HepG2 (cell line): ENCODE measurements at places on chromosomes 3 and 15.

DNA sequence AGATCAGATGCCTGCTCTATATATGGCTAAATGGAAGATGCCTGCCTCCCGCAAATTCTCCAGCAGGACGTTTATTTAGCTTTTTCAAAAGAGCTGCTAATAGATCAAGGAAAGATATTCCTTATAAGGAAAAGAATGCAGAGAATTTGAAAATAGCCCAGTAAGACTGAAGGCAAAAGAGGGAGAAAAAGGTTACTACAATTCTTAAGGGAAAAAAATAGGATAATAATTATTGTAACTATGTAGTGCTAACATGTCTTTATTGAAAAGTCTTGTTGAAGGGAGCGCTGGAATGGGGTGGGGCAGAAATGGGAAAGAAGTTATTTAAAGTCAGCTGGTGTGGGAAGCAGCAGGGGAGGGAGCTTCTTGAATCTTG lies 2.9 kb downstream of the TPM1 start:
- no peak for DNase-seq

DNA sequence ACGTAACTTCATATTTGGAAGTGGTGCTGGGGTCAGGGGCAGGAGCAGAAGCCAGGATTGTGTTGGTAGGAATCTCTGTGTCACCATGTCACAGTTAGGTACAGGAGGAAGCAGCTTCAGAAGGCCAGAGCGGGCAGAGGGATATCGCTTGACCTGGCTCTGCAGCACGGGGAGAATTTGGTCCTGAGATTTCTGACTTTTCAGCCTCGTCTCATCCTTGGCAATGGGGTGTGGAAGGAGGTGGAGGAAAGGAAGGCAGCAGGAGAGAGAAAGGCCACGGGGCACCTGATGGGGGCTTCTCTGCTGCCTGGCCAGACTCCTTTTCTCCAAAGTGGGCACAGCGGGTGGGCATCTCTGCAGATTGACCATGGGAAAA lies 564 bp downstream of the IL16 start:
- no peak for DNase-seq

GRCh38 chr3:42733501-42734262 lies 31.1 kb upstream of the HHATL start:
- no peak for DNase-seq

GRCh38 chr15:72785841-72786240 lies 2.3 kb upstream of the ADPGK start:
- DNase-seq: no peak

DNA sequence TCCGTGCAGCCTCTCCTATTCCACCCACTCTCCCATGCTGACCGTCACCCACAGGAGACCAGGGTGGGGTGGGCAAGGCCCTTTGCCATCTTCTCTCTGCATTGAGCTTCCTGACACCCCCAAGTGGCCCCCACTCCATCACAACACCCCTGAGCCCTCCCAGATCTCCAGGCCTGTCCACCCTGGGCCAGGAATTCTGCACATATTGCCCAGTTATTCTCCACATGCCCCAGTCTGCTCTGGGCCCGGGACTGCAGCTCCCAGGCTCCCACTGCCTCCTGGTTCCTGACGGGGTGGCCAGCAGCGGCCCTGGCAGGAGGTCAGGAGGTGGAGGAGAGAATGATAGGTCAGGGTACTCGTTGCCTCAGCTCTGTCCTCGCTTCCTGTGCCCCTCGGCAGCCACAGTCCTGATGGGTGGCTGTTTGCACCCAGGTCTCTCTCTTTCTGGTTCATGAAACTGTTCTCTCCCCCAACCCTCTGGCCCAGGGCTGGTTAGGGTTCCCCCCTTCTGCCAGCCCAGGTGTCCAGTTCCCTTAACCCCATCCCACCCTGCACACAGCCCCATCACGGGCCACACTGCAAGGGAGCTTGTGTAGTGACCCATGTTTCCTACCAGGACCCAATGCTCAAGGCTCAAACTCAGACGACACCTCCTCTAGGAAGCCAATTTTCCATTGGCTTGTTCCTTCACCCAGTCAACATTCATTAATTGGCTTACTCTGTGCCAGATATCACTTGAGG lies 47.3 kb downstream of the IQSEC1 start:
- no peak for DNase-seq

DNA sequence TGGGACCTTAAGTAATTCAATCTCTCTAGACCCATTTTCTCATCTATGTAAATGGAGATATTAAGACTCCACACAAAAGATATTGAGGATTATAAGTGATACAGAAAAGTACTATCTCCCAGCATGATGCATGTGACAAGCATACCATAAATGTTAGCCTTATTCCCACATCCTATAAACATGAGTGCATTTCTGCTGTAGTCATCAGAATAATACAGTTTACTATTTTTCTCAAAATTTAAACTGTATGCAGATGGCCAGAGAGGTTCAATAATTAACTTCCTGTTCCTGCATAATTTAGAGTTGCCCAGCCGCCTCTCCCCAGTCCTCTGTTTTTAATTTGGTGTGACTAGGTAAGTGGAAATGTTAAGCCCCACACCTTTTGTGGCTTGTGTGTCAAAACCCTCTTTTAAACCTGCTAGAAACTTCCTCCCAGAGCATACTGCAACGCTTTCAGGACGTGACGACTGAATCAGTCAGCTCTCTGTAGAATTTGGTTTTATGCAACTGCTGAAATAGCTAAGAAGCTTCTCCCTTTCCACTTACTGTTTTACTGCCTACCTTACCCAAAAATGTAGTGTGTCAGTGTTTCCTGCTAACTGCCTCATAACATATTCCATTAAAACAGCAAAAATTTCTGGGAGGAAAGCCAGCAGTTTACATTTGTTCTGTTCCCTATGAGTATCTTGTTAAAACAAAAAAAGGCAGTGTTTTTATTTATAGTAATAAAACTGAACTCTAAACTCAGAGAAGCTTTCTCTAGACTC lies 1037.9 kb downstream of the EPHA3 start:
- DNase-seq: no peak

- no peak for DNase-seq
Observed at GRCh38 chr3:19547665-19548464, 386.2 kb downstream of the EFHB start.

- DNase-seq: peak; percentile 81
Observed at GRCh38 chr3:67540198-67540894, 114.1 kb downstream of the SUCLG2 start.

DNA sequence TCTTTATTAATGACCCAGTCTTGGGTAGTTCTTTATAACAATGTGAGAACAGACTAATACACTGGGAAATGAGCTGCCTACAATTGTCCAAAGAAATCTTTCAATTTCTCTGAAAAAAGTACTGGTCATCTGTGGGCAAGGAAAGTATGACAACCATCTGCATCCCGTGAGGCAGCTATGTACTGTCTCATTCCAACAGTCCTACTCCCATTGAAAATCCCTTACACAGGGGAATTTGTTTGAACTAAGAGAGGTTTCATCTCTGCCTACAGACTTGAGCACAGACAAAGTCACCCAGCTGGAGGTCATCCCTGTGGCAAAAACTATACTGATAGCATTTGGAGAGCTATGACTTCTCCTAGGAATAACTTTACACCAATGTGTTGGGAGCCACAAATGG lies 27.1 kb downstream of the SHC4 start:
- DNase-seq: no peak

- peak; percentile 77 for DNase-seq
Observed at GRCh38 chr3:48135552-48136495, 52.4 kb downstream of the CDC25A start.

GRCh38 chr3:183172051-183172639 lies 9.6 kb upstream of the LAMP3 start:
- no peak for DNase-seq

- DNase-seq: peak; percentile 73
Observed at GRCh38 chr3:10459954-10460754, 45.2 kb downstream of the ATP2B2 start.

GRCh38 chr3:44125882-44126281 lies 115.8 kb upstream of the TOPAZ1 start:
- no peak for DNase-seq

DNA sequence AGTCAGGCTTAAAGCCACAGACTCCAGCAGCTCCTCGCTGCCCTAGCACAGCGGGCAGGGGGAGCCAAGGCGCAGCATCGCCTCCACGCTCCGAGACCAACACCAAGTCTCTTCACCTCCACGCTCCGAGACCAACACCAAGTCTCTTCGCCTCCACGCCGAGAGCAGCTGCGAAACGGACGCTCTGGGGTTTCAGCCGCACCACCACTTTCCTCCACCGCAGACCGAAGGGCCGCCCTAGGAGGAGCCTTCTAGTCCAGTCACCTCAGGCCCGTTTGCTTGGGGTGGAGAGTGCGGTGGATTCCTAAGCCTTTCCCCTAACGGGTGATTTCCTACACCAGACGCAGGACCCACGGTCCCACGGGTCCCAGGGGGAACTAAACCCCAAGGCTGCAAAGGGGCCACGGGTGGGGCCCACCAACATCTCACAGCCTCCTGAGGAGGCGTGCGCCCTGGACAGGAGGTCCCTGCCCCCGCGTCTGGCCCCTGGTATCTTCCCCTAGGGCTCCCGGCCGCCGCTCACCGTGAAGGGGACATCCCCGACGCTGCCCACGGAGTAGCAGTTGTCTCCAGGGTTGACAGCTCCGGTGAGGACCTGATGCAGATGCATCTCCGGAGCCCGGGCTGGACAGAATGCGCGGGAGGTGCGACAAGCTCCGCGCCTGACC lies 501 bp downstream of the DMXL2 start:
- DNase-seq: peak; percentile 7

DNA sequence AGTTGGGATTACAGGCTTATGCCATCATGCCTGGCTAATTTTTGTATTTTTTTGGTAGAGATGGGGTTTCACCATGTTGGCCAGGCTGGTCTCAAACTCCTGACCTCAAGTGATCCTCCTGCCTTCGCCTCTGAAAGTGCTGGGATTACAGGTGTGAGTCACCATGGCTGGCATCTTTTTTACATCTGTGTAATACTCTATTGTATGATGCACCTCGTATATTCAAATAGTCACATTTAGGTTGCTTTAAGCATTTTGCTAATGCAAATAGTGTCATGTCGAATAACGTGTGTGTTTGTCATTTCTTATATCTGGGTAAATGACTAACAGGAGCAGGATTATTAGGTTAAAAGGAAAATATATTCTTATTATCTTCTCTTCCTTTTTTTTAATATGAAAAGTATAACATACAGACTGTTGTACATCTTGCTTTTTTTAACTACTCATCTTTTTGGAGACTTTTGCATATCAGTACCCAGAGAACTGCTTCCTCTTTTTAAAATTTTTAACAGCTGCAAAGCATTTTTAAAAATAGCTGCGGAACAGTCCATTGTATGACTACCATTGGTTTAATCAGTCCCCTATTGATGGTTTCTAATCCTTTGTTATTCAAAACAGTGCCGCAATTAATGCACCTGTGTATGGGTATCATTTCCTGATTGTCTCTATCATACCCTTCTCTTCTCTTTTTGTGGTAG lies 13.4 kb downstream of the SCAMP5 start:
- no peak for DNase-seq

GRCh38 chr3:103813955-103814354 lies 1379.1 kb downstream of the ZPLD1 start:
- DNase-seq: no peak

- no peak for DNase-seq
Observed at GRCh38 chr3:172177046-172177445, 137.7 kb downstream of the FNDC3B start.

DNA sequence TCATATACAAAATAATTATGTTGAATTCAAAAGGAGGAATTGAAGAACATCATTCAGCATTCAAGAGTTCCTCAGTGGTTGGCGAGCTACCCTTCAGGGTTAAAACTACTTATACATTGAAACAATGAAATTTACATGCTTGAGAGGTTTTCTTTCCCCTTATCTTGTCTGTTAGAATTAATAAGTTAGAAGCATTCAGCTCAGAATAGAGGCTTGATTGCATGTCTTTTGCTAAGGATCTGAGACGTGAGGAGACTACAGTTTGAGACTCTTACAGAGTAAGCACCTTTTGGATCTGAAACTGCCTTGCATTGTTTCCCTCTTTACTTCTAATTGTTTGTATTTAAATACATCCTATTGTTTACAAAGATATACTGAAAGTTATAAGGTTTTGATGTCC lies 157.6 kb downstream of the NSUN3 start:
- no peak for DNase-seq

DNA sequence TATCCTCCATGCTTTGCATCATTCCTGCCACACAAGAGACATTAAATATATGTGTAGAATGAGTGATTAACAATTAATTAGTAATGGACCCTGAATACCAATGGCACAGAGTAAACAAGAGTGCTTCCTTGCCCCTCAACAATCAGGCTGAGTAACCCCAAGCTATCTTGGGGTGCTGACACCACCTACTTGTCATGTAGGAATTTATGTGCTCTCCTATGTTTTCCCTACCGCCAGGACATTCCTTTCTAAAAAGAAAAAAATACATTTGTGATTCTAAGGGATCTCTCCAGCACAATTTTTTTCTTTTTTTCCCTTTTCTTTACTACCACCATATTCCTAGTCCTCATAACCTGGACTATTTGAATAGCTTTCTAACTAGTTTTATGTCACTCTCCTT lies 449.1 kb downstream of the MFSD1 start:
- no peak for DNase-seq

DNA sequence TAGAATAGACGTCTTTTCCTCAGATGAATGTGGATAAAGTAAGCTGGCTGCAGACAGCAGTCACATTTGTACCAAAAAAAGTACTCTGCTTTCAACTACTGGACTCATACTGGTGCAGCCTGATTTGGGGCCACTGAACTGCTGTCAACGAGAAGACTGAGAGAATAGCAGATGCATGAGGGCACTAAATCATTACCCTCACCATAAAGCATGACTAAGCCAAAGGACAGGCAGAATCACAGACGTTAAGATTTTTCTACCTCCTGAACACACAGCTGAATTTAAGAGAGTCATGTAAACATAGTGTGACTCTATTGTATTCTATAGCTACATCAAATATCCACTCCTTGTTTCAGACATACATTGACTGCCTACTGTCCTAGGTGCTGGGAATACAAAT lies 67.8 kb upstream of the CDAN1 start:
- DNase-seq: no peak

- peak; percentile 31 for DNase-seq
Observed at GRCh38 chr15:45187894-45188830, at the start of gene SHF. TSS of gene SHF (minus strand) at chr15:45187966. CDS start at chr15:45187951, 15 bp downstream.

- DNase-seq: no peak
Observed at GRCh38 chr15:34434627-34435305, 2.8 kb downstream of the GOLGA8A start.

- DNase-seq: no peak
Observed at GRCh38 chr3:10930666-10931040, 61.9 kb upstream of the SLC6A1 start.

DNA sequence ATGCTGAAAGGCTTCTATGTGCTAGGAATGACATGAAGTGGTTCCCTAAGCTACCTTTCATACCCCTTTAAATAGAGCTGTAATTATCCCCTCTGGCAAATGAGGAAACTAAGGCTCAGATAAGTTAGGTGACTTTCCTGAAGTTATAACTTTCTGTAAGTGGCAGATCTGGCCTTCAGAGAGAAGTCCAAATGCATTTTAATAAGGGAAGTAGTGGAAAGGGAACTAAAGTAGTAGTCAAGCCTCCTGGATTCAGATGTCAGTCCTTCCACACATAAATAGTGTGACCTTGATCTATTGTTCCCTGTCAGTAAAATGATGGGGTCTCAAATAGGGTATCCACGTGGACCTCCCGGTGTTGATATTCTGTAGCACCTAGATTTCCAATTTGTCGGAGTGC lies 277.7 kb downstream of the EDEM1 start:
- DNase-seq: no peak
